ENCODE measurements at places on chromosomes 16 and 17.

DNA sequence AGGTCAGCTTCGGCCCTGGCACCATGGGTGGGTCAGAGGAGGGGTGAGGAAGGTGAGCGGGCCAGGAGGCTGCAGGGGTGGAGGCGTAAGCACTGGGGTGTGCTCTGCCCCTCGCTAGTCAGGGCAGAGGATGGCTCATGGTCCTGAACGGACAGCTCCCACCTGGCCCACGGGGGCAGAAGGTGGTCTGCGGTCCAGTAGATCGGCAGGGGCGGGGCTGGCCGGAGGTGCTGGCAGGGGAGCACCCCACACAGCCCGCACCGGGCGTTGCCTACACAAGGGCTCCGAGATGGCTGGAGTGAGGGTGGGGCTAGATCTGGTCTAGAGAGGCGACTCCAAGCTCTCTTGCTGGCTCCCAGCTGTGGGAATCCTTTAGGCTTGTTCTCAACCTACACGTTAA is 8.2 kb downstream of the NPTX1 start:
- DNase-seq, result no peak

- DNase-seq, result no peak
Observed at GRCh38 chr17:31736855-31737625, 122.0 kb downstream of the COPRS start.

DNA sequence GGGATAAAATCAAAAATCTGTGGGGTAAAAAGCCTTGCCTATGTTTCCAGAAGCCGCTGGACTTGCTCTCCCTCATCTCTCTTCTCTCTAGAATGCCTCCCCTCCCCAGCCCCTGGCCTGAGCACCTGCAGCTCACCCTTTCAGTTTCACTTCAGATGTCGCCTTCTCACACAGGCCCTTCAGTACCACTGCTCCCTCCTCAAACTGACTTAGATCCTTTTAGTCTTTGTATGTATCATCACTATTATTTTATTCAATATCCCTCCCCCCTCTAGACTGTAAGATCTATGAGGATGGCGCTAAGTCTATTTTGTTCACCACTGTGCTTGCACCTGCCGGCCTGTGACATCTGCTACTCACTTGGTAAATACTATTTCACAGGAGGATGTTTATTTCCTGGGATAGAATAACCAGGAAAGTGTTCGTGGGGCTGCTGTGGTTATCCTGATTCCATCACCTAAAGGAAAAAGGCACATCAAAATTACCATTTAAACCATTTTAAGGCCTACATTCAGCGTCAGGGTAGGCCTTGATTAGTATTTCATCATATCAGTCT is 122.3 kb downstream of the MRTFB start:
- DNase-seq, result no peak

DNA sequence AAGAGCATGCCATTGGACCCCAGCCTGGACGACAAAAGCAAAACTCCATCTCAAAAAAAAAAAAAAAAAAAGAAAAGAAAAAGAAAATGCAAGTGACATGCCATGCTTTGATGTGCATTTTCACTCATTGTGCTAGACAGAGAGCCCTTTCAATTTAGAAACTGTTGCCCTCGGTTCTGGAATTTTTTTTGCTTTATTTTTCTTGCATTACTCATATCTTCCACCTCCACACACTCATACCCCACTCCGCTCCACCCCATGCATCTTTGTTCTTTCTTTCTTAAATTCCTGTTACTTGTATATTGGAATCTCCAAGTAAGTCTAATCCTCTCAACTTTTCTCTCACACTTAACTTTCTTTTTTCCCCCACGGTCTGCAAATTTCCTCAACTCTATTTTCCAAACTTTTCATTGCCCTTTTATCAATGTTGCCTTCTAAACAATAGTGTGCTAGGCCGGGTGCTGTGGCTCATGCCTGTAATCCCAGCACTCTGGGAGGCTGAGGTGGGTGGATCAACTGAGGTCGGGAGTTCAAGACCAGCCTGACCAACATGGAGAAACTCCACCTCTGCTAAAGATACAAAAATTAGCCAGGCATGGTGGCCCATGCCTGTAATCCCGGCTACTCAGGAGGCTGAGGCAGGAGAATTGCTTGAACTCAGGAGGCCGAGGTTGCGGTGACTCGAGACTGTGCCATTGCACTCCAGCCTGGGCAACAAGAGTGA is 16.8 kb upstream of the SUZ12 start:
- no peak for DNase-seq

GRCh38 chr17:55436224-55437158 is 14.9 kb upstream of the MMD start:
- no peak for DNase-seq

GRCh38 chr17:70772761-70773160 is 603.4 kb downstream of the KCNJ2 start:
- DNase-seq, result no peak

DNA sequence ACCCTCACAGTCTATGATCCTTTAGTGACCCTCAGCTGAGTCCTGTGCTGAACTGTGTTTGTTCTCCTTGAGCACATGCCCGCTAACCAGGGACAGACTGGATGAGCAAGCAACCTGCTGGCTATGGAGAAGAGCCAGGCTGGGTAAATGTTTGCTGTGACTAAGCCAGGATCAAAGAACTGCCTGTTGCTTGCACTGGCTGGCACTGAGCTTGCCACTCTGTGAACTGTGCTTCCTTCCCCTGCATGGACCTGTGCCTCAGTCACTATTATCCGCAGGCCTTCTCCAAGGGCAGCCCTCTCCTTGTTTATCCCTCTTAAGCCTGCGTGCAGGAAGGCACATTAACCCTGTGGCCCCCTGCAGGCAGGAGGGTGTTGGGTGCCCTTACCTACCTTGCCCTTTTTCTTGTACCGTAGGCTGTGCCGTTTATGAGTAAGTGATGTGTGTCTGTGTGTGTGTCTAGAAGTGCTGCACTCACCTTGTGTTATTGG is 7.4 kb downstream of the PNPO start:
- no peak for DNase-seq

GRCh38 chr16:54099627-54100026 is 187.0 kb downstream of the IRX3 start:
- DNase-seq, result no peak

DNA sequence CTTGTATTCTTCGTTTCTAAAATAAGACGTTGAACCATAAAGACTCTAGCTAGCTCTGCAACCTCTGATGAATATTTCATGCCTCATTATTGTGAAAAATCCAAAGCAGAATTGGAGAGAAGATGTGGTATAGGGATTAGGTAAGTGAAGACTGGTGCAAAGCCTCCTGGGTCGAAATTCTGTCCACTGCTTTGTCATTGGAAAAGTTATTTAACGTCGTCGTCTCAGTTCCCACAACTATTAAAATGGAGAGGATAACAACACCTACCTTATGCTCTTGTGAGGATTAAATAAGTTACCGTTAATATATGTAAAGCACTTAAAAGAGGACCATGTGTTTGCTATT is 1.4 kb upstream of the PRPSAP2 start:
- DNase-seq, result no peak

DNA sequence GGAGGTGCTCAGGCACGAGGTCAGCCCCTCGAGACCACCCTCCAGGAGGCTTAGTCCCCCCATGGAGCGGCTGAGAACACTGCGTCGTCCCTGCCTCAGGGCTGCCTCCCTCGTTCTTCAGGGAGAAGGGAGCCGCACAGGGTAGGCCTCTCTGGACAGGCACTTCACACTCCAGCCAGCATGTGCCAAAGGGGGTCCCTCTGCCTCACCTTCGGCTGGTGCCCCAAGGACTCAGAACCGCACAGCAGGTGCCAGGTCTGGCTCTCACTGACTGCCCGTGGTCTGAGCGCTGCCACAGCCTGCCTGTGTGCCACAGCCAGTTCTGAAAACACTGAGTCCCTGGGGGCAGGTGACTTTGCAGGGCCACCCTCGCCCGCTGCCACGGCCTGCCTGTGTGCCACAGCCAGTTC is 7.1 kb downstream of the P2RX5 start:
- no peak for DNase-seq

GRCh38 chr16:17836868-17837602 is 366.3 kb upstream of the XYLT1 start:
- DNase-seq, result no peak

DNA sequence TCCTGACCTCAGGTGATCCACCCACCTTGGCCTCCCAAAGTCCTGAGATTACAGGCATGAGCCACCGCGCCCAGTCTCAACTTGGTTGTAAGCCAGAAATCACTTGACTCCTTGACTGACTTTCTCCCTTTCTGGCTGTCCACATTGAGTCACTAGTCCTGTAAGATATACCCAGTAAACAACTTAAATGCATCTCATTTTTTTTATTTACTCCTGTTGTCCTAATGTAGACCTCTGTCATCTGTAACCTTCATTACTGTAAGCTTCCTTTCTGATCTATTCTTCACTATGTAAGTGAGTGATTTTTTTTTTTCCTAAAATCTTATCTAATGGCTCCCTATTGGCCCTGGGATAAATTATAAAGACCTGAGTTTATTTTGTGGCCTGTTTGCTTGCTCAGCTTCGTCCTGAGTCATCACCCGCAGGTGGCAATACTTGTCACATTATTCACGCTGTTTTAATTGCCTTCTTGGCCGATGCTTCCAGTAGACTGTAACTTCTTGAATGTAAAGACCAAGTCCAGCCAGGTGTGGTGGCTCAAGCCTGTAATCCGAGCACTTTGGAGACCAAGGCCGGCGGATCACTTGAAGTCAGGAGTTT is 41.0 kb downstream of the PAFAH1B1 start:
- no peak for DNase-seq

DNA sequence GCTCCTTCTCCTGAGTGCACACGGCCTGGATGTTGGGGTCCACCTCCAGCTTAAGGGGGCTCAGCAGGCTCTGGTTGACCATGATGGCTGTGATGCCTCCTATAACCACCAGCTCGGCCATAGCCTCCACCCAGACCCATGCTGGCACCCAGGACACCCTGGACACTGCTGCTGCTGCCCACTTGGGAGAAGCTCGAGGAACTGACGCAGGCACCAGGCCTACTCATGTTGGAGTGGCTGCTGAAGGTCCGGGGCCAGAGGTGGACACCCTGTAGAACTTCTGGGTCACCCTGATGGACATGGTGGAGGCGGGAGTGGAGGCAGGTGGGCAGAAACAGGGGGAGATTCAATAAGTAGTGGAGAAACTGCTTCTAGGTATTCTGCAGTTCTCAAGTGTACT is 28.0 kb downstream of the IKZF3 start:
- no peak for DNase-seq

DNA sequence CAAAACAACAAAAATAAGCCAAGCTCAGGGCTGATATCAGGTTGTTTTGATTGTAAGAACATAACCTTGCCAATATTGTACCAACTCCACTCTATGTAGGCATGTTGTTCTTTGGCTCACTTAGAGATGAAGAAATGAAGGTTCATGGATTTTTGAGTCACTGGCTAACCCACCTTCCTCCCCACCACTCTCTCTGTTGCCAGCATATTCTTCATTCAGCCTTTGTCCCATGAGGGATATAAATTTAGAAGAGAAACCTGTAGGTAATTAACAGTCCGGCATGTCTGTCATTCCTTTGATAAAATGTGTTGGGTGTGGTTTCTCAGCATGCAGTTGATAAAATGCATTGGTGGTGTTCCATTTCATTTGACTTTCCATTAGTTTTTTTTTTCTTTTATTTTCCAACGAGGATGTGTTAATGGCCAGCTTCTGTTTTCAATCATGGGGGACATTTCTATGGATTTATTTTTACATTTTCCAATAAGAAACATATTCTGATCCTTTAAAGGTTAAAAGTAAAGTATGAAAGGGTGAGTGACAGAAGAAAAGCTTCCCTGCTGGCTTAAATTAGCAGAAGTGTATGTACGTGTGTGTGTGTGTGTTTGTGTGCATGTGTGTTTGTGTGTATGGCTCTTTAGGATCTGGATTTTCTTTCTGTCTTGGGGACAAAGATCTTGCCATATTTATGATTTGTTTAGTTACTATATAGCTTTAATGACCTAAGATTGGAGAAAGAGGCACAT is 166.2 kb upstream of the KCNJ16 start:
- no peak for DNase-seq

GRCh38 chr17:68290955-68291835 is at the start of the genes ARSG and SLC16A6:
ARSG (plus strand) TSS chr17:68291495; CDS start chr17:68307494, 15,999 bp downstream.
SLC16A6 (minus strand) TSS chr17:68291127; CDS start chr17:68278320, 12,807 bp downstream.
- peak; percentile 76 for DNase-seq

DNA sequence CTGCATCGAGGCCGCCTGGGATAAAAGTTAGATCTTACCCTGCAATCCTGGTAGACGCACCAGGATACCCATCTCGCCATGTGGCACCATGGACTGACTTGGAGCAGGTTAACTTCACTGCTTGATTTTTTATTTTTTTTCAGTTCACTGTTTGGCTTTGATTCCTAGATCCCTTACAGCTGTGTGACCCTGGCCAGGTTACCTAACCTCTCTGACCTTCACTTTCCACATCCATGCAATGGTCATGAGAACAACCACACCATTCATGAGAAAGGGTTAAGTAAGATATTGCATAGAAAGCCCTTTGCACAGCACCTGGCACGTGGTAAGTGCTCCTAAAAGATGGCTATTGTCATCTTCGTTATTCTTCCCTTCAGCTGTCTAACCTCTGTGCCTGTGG is 230.5 kb downstream of the SOX9 start:
- no peak for DNase-seq

DNA sequence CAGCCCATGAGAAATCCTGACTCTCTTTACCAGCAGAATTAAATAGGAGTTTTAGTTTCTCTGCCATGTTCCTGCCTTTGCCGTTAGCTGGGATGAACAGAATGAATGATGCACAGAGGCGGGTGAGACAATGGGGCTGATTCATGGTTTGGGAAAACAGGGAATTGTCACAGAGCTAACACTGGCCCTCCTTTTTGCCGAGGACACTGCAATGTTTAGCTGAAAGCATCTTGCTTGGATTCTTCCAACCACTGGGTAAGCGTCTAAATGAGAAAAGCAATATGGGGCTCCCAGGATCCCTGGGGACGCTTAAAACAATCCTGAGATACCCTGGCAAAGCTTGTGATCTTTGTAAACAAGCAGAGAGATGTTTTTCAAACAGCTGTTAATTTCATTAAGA is 12.8 kb upstream of the PAFAH1B1 start:
- no peak for DNase-seq

DNA sequence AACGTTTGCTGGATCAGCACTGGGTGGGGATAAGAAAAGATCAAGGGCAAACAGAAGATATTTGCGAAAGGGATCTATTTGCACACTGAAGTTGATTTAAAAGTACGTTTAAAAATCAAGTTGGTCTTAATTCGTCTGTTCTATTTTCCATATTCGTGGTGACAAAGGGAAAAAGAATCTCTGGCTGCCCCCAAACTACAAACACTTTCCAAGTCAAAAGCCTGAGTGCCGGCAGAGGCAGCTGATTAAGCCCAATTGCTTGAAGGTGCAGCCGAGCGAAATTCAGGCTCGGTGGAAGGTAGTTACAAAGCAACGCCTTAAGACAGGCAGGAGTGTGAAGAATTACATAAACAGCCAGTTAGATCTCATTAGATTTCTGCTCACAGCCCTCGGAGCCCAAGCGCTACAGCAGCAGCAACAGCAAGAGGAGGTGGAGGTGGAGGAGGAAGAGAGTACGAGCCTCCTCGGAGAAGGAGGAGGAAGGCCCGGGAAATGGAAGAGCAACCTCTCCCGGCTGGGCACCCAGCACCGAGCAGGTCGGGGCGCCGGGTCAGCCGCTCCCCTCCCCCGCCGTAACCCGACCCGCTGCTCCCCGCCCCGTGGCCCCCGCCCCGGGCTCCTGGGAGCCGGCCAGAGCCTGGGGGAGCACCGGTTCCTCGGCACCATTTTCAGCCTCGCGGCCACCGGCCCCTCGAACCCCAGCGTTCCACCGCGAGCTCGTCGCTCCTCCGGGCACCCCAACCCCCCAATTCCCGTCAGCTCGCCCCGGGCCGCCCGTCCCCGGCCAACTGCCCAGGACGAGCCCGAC is 890 bp downstream of the TOB1 start:
- no peak for DNase-seq

Data from stimulated activated CD8-positive, alpha-beta memory T cell treated with anti-CD3 and anti-CD28 coated beads, Interleukin-15, amount 100 ng/mL, for 48 hours (primary cell).